ENCODE measurements at places on chromosomes 6 and 20.

GRCh38 chr6:114465511-114465910 is 122.7 kb upstream of the HS3ST5 start:
- no peak for DNase-seq

DNA sequence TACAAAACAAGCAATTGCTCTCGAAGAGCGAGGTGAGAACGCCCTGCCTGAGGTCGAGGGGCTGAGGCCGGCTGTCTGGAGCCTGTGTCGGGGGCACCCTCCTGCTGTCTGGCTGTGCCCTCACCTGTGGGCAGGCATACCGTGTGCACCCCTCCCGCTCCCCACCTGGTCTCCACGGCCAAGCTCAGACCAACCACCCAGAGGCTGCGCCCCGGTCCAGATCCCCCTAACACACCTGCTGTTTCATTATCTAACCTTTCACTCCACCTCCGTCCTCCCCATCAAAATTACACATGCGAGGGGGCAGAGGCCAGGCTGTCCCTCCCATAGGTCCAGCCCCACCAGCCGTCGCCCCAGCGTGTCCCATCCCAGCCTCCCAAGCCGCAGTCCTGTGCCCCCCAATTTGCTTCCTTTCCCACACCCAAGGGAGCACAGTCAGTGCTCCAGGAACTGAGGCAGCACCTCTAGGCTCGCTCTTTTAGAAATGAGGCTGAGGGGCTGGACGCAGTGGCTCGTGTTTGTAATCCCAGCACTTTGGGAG is 35.2 kb downstream of the NTSR1 start:
- peak; percentile 46 for DNase-seq

- no peak for DNase-seq
These were observed 4.8 kb upstream of the SLC17A9 start for GRCh38 chr20:62947532-62948300.

DNA sequence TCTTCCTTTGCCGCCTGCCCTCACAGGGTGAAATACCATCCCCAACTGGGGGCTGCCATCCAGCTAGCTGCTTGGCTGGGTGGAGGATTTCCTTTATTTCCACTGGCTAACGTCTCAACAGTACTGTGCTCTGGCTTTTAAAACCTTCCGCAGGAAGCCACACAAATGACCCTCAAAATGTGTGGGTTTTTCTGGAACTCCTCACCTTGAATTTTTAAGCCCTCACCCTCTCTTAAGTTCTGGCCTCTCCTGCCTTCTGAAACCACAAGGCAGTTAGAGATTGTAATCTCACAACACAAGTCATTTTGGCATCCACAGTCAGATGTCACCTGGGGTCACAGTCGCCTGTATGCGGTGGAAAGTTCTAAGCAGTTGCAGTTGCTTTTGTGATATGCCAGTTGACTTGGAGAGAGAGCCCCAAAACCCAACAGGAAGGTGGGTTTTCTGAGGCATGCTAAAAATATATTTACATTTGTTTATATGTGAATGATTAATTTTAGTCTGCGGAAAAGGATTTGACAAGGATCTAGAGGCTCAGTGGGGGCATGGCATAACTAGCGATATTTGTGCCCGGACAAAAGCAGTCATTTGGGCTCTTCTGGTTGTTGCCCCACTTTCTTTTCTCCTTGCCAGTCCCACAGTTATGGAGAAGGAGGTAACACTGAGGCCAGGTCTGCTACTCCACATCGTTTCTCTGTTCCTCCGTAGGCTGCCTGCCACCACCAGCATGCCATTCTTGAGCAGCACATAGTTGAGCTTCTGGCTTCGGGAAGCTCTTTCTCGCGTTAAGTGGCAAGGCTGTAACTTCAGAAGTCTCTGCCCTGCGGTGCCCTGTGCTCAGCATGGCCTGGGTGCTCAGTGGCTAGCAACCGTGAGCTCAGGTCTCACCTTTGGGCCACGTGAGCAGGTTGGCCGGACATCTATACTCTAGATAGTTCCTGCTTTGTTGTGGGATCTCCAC is 335.3 kb downstream of the CD83 start:
- no peak for DNase-seq

DNA sequence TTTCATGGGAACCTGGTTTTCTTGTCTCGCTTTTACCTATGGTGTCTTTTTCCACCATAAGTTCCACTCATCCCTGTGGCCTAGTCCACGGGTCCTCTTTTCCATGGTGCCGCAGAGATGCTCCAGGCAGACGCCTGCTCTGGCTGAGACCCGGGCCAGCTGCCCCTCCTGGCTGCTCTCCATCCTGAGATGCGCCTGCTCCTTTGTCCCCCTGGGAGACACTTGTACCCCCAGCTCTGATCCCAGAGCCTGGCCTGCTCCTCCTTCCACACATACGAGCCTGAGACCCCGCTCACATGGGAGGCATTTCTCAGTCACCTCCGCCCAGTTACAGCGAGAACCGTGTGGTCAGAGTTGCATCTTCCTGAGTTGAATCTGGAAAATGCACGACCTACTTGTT is 29.6 kb downstream of the RNASET2 start:
- DNase-seq, result no peak

DNA sequence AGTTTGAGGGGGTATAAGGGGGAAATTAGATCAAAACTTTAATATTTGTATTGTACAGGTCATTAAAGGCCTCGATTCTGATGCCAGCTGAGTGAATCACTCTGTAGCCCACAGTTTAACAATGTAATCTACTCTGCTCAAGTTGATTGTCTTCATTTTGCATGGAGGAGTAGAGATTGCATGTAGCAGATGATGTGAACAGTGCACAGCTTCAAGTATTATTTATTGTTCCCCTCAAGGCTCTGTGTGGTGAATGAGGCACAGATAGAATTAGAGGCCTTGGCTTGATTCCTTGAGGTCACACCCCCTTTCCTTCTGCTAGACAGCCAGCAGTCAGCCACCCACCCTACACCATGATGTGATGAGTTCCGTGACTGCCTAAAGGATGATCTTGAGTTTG is 38.1 kb downstream of the TXLNB start:
- no peak for DNase-seq

DNA sequence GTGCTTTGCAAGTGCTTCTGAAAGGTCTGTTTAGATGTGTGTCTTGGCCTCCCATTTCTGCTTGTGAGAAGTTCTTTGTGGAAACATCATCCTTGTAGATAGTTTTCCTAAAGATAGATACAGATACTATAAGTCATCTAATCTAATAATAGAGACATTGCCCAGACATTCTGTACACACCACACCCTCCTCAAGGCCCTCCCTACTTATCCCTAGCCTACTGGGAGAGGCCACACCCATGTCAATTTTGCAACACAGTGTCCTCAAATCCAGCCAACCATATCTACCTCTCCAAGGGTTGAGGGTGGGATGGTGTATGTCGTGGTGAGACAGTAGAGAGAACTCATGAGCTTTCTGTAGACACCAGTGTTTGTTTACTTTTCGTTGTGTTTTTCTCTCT is 6.2 kb downstream of the KDM1B start:
- DNase-seq, result no peak

DNA sequence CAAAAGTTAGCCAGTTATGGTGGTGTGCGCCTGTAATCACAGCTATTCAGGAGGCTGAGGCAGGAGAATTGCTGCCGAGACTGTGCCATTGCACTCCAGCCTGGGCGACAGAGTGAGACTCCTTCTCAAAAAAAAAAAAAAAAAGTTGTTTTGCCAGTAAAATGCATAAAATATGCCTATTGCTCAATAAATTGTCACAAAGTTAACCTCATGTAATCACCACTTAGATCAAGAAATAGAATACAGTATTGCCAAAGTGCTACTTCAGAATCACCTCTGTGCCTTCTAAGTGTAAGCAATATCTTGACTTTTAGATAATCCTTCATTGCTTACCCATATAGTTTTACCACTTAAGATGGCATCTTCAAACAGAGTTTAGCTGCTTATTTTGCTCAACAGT is 80.7 kb downstream of the TRMT11 start:
- DNase-seq, result no peak

DNA sequence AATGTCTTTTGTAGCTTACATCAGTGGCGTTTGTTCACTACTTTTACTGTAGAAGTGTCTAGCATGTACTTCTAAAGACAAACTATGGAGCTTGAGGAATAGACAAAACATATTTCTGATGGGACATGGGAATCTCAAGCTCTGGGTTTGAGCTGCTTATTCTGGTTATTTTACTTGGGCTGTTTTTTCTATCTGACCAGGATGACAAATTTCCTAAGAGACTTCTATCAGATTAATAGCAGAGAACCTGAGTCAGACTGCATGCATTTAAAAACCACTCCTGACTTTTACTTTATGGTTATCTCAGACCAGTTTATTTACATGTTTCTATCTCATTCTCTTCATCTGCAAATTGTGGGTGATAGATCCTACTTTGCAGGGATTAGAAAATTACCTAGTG is 1282.3 kb upstream of the GJE1 start:
- DNase-seq, result no peak

- no peak for DNase-seq
These were observed 191.0 kb downstream of the TPBG start for GRCh38 chr6:82554666-82555065.

DNA sequence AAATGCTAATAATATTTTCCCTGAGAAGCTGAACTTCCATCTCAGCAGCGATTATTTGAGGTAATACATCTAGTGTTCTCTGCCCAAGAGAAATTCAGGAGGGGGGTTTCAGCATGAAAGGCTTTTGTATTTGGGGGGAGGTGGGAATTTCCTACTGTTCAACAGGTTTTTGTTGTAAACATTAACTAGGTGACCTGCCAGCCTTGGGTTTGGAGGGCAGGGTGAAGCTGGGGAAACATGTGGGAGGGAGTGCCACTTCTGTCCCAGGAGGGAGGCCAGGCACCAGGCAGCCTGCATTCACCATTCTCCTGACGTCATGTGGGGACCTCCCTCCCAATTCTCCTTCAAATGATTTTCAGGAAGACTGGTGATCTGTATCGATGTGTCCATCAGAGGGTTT is 37.7 kb upstream of the PKHD1 start:
- DNase-seq, result no peak

- DNase-seq, result no peak
These were observed 410.2 kb downstream of the CDC5L start for GRCh38 chr6:44797746-44798145.
